CD4-positive, alpha-beta T cell treated with Interleukin-6 at 100 ng/mL for 8 hours (primary cell): ENCODE measurements at places on chromosomes 16 and 17.

DNA sequence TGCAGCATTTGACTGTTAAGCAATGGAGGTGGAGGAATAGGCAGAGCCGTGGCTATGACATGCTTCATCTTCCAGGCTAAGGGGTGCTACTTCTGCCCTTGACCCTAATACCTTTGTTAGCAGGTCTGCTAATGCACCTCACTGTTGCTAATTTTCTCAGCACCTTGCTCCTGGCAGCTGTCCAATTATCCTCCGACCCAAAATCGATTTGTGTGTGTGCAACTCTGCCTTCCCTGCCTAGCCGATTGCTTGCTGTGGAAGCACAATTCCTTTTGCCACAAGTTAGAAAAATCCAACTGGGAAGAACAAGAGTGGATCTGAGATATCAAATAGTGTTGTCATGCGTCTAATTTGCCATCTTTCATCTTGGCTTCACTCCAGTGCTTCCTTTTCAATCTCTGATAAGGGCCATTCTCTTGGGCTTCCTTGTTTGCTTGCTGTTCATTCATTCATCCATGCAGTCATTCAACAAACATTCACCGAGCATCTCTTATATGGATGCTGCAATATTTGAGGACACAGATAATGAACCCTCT is 422.8 kb downstream of the RBFOX1 start:
- DNase-seq: no peak

DNA sequence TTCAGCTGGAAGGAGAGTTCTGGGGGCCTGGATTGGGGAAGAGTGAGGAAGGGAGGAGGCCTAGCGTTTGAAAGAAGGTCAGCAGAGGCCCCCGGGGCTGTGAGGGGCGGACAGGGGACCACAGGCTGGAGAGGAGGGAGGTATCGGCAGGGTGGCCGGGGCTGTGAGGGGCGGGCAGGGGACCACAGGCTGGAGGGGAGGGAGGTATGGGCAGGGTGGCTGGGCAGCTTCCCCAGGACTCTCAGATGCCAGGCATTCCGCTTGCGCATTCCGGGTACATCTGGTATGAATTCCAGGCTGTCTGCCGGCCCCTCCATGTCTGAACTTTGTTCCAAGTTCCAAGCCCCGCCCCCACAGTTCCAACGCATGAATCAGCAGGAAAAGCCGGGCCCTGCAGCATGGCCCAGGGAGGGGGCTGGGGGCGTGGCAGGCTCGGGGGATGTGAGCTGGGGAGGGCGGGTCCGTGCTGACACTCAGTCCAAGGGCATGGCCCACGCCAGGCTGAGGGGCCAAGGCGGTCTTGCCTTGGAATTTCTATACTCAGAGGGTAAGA is 4.3 kb upstream of the TLCD2 start:
- no peak for DNase-seq

DNA sequence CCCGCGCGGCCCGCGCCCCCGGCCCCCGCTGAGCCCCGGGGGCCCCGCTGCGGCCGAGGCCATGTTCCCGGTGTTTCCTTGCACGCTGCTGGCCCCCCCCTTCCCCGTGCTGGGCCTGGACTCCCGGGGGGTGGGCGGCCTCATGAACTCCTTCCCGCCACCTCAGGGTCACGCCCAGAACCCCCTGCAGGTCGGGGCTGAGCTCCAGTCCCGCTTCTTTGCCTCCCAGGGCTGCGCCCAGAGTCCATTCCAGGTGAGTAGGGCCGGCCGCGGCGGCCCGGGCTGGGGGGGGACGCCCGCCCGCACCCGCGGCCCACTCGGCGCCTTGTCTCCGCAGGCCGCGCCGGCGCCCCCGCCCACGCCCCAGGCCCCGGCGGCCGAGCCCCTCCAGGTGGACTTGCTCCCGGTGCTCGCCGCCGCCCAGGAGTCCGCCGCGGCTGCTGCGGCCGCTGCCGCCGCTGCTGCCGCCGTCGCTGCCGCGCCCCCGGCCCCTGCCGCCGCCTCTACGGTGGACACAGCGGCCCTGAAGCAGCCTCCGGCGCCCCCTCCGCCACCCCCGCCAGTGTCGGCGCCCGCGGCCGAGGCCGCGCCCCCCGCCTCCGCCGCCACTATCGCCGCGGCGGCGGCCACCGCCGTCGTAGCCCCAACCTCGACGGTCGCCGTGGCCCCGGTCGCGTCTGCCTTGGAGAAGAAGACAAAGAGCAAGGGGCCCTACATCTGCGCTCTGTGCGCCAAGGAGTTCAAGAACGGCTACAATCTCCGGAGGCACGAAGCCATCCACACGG is 504 bp downstream of the MAZ start:
- DNase-seq: no peak

DNA sequence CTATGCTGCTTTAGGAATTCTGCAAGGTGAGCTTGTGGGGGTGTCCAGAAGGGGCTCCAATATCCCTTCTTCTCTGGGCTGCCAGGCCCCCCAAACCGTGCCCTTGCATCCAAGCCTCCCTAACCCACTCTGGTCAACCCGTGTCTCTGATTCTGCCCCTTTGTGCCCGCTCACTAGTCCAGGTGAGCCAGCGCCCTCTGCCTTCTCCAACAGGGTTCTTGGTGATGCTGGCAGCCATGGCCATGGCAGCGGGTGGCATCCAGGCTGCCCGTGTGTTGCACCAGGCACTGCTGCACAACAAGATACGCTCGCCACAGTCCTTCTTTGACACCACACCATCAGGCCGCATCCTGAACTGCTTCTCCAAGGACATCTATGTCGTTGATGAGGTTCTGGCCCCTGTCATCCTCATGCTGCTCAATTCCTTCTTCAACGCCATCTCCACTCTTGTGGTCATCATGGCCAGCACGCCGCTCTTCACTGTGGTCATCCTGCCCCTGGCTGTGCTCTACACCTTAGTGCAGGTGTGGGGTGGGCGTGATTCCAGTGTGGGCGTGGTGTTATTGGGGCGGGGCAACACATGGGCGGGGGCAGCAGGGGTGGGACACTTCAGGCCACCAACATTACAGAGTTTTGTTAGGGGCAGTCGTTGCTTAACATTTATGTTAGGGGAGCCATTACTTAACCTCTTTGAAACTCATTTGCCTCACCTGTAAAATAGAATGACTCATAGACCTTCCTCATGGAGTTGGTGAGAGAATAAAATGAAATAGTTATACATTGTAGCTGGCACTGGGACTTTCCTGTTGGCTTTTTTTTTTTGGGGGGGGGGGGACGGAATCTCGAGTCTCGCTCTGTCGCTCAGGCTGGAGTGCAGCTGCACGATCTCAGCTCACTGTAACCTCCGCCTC is 31.4 kb downstream of the ANKRD40 start:
- no peak for DNase-seq

GRCh38 chr16:1452530-1452929 is 8.2 kb upstream of the CCDC154 start:
- DNase-seq: no peak

GRCh38 chr17:78458736-78459335 is 80.4 kb downstream of the PGS1 start:
- DNase-seq: no peak
